ENCODE measurements at places on chromosomes 13 and 19. TPM values are rescaled to one million over a fixed set of nuclear protein-coding genes. Genes with fewer than 3 reads are reported as not detected.

- DNase-seq = peak; percentile 86
Measured at GRCh38 chr19:18764591-18765051, 26.5 kb downstream of the COMP start.

DNA sequence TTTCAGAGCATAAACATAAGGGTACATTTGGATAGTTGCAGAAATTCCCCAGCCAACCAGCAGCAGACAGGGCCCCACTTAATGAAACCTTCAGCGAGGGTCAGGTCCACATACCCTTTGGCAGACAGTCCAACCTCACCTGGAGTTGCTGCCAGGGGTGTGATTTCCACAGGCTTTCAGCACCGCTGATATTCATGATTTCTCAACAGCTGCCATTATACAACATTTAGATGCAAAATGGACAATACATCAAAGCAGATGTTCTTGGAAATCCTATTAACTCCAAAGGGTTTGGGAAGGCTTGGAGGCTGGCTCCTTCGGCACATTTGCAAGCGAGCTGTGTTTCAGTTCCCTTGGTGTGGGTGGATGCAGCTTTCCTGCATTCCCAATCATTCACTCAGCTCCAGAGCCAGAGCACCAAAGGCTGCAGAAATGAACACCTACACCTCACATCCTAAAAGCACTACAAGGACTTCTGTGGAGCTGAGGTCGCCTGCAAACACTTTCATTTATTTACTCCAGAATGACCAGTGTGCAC, 147.2 kb upstream of the VSTM2B start:
- DNase-seq = no peak

Gene MARK4
- total RNA-seq = 85.8 TPM

Gene KIR3DL1
- total RNA-seq = not detected

Gene DCT
- total RNA-seq = not detected

GRCh38 chr13:113656003-113656588, 1.9 kb downstream of the ATP4B start:
- no peak for DNase-seq

DNA sequence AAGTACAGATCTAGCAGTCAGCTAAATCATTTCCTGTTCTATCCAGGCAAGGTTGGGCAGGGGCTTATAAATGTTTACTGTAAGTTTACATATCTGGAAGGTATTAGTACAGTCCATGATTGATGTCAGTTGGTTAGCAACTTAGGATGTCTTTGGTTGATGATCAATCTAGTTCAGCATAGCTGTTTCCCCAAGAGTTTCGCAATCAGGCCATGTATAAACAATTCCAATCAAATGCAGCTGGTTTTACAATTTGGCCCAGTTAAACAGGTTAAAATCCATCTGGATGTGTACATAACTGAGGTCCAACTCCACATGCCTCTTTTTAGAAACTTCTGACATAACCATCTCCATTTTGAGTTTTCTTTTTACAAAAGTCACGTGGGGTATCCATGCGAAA, 6.9 kb downstream of the ZNF221 start:
- DNase-seq = no peak

Gene KIR3DL2
- not detected for total RNA-seq

Gene PEAK3
- total RNA-seq = not detected

All from PC-9 (cell line).